ENCODE measurements at places on chromosomes 11 and 22. TPM values are rescaled to one million over a fixed set of nuclear protein-coding genes. Genes with fewer than 3 reads are reported as not detected.

DNA sequence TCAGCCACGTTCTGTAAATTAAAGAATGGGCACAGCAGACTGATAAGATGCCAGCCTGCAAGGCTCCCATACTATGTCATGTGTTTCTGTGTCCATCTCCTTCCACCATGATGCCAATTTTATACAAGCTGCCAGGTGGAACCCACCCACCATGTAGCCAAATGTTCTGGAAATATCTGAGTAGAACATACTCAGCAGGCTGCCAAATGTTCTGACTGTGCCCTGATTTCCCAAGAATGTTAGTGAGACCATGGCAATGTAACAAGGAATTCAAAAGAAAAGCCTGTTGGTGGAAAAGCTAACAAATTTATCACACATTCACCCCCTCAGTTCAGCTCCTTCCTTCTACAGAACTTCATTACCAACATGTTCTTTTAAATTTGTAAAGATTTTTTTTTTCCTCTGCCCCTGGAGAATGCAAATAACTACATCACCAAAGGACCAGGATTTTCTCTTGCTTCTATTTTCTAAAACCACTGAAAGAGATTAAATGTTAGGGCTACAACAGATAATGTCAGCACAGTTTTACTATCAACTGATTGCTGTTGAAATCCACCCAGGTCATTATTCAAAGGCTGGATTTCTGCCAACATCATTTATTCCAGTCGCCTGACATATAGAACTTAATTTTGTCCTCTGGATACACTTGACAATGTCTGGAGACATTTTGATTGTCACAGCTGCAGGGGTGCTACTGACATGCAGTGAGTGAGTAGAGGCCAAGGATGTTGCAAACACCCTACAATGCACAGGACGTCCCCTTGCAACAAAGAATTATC, 3.1 kb downstream of the DMC1 start:
- H3K36me3 ChIP-seq = no peaks in the 10 kb centered on the region
- no peaks in the 10 kb centered on the region for H3K27me3 ChIP-seq
- peak overlapping the region; percentile 89 for H3K27ac ChIP-seq
- peaks cover 50% of the 10 kb centered on the region for H3K4me1 ChIP-seq
- DNase-seq = no peak

GRCh38 chr22:25650833-25651232, 86.4 kb downstream of the GRK3 start:
- H3K4me1 ChIP-seq = no peaks in the 10 kb centered on the region
- no peak overlapping the region for H3K27ac ChIP-seq
- DNase-seq = no peak
- no peaks in the 10 kb centered on the region for H3K36me3 ChIP-seq
- H3K27me3 ChIP-seq = no peaks in the 10 kb centered on the region

The DBX1 gene
- total RNA-seq = not detected

DNA sequence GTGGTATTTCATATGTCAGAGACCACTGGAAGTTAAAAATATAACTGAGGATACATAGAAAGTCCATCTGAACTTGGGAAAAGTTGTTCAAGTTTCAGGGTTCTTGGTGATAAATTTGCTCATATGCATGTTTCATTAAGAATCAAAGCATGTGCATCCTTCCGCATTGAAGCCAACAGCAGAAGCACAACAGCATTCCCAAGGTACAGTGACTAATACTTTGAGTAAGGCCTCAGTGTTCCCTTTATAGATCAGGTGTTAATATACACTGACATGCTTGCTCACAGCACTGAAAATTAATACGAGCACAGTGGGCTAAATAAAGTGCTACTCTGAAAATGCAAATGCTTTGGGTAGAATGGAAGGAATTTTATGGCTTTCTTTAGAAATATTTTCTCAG, 691.1 kb downstream of the METTL15 start:
- H3K4me1 ChIP-seq = peaks cover 9% of the 10 kb centered on the region
- DNase-seq = no peak
- H3K4me3 ChIP-seq = no peak overlapping the region
- H3K36me3 ChIP-seq = no peaks in the 10 kb centered on the region
- no peaks in the 10 kb centered on the region for H3K27me3 ChIP-seq
- H3K27ac ChIP-seq = no peak overlapping the region

DNA sequence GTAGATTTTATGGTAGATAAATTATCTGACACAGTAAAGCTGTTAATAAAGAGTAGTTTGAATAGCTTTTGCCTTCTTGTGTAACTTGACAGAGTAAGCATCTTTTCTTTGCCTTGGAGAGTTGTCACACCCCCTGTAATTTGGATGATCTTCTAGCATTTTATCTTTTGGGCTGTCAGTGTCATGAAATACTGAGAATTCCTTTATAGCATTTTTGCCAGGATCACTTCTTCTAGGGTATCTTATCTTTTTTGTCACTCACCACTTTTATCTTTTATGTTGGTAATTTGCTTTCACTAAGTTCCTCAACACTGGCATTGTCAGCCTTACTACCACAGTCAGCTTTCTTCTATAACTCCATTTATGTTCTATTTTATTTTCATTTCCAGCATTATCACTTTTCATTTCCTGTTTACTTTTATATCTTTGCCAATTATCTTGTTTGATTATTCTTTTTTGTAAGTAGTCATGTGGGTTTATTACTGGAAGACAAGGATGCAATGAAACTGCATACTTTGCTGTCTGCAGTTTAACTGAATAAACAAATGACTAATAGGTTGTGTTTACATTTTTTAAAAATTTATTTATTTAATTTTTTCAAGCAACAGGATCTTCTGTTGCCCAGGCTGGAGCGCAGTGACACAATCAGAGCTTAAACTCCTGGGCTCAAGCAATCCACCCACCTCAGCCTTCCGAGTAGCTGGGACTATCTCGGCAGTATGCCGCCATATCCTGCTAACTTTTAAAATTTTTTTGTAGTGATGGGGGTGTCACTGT, 28.1 kb upstream of the ACAT1 start:
- DNase-seq = no peak
- H3K27ac ChIP-seq = peak overlapping the region; percentile 0
- H3K36me3 ChIP-seq = peaks cover 25% of the 10 kb centered on the region
- no peak overlapping the region for H3K4me3 ChIP-seq
- H3K4me1 ChIP-seq = no peaks in the 10 kb centered on the region

DNA sequence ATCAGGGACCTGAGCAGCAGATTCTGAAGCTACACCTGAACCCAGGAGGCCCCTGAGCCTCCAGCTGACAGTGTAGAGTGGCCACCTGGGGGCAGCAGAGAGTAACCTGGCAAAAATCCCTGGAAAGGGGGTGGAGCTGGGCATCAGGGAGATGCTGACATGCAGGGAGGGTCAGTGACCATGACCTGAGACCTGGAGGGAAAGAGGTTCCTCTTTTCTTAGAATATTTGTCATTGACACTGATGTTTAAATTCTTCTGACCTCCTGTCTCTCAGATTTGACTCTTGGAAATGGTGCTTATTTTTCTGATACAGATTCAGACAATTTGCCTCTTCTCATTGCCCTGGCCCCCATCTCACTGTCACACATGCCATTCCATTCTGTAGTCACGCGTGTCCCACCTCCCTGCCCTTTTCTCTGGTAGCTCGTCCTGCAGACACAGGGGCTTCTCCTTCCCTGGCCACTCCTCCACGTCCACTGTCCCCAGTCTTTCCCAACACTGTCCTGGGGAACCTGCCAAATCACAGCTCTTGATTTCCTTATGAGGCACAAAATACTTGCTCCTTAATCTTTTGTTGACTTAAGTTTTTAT, 117.2 kb upstream of the IGLL5 start:
- peaks cover 63% of the 10 kb centered on the region for H3K27me3 ChIP-seq
- no peaks in the 10 kb centered on the region for H3K36me3 ChIP-seq
- DNase-seq = no peak

DNA sequence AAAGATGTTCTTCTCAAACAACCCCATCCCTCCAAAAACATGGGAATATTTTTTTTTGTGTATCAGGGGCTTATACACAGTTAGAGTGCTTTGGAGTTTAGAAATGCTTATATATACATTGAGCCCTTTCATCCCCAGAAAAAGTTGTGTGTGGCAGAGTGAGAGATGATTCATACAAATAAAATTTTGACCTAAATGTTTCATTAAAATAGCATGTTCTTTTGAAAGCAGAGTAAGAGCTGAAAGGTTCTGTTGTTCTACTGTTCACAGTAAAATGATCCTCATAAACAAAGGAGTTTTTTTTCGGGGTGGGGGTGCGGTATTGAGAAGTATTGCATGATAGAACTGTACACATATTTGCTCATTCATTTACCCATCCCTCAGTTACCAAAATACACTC, 512.4 kb downstream of the DLG2 start:
- no peaks in the 10 kb centered on the region for H3K36me3 ChIP-seq
- H3K27ac ChIP-seq = no peak overlapping the region
- H3K27me3 ChIP-seq = peaks cover 7% of the 10 kb centered on the region
- no peak for DNase-seq
- H3K4me1 ChIP-seq = no peaks in the 10 kb centered on the region
- H3K4me3 ChIP-seq = no peak overlapping the region

The FRMD8 gene
- 43.6 TPM for total RNA-seq

- no peaks in the 10 kb centered on the region for H3K36me3 ChIP-seq
- H3K27me3 ChIP-seq = no peaks in the 10 kb centered on the region
- no peaks in the 10 kb centered on the region for H3K4me1 ChIP-seq
- DNase-seq = no peak
- no peak overlapping the region for H3K4me3 ChIP-seq
These were observed 3.3 kb downstream of the KDM4E start for GRCh38 chr11:95028357-95028756.

All from chondrocyte (in vitro differentiated cells).